ENCODE measurements at places on chromosomes 2 and 18. TPM values are rescaled to one million over a fixed set of nuclear protein-coding genes. Genes with fewer than 3 reads are reported as not detected.

The YWHAQ gene
- total RNA-seq, result 535 TPM

The MALL gene
- 0.94 TPM for total RNA-seq

The KLHL29 gene
- total RNA-seq, result 8.4 TPM

The KYNU gene
- total RNA-seq, result 0.16 TPM

The RGPD4 gene
- total RNA-seq, result not detected
